ENCODE measurements at places on chromosomes 4 and X.

GRCh38 chrX:71996826-71997225 lies 86.2 kb downstream of the NHSL2 start:
- peak; percentile 51 for DNase-seq

GRCh38 chrX:48532161-48532560 lies 7.4 kb upstream of the TBC1D25 start:
- DNase-seq = no peak

- peak; percentile 24 for DNase-seq
Measured at GRCh38 chrX:68440940-68441339, 7.6 kb upstream of the OPHN1 start.

DNA sequence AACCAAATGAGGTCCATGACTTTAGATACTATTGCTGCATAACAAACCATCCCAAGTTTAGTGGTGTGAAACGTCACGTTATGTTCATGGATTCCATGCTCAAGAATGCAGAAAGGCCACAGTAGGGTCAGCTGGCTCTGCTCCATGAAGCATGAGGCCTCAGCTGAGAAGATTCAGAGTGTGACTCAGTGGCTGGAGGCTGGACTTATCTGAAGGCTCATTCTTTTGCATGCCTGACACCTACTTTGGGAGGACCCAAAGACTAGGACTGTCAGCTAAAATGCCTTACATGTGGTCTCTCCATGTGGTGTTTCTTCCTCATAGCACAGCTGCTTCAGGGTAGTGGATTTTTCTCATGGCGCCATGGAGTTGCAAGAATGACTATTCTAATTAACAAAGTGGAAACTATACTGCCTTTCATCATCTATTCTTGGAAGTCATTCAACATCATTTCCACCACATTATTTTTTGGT lies 11.5 kb upstream of the CCDC149 start:
- DNase-seq = peak; percentile 95

DNA sequence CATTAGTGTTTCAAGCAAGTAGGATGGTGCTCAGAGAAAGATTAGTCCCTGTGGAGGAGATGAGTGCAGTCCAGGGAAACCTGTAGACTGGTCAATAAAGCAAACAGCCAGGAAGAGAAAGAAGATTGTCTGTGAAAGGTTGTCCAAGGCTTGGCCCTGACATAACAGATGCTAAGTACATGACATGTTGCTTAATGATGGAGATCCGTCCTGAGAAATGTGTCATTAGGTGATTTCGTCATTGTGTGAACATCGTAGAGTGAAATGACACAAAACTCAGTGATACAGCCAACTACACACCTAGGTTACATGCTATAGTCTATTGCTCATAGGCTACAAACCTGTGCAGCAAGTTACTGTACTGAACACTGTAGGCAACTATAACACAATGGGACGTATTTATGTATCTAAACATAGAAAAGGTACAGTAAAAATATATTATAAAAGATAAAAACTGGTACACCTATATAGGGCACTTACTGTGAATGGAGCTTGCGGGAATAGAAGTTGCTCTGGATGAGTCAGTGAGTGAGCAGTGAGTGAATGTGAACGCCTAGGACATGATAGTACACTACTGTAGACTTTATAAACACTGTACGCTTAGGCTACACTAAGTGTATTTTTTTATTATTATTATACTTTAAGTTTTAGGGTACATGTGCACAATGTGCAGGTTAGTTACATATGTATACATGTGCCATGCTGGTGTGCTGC lies 9.0 kb upstream of the PRSS48 start:
- no peak for DNase-seq

- no peak for DNase-seq
Measured at GRCh38 chrX:106404512-106404911, 207.3 kb upstream of the RADX start.

DNA sequence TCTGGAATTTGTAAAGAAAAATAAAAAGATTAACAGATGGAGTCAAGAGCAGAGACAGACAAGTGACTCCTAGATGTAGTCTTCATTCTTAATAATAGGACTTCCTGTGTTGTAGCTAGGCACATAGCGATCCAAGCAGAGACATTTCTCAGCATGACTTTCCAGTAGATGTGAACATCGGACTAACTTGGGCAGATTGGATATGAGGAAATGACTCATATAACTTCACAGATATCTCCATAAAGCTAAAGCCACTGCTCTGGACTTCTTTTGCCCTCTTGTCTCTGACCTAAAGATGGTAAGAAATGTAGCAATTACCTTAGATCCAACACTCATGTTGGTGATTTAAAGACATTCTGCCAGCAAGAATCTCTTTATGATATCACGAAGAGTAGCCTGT lies 131.7 kb downstream of the EPHA5 start:
- DNase-seq = no peak

- DNase-seq = no peak
Measured at GRCh38 chr4:73272816-73273215, 14.2 kb upstream of the ANKRD17 start.

- DNase-seq = no peak
Measured at GRCh38 chrX:73561801-73562200, 1.2 kb upstream of the CHIC1 start.

- no peak for DNase-seq
Measured at GRCh38 chr4:77225022-77225421, 68.0 kb downstream of the CCNG2 start.

DNA sequence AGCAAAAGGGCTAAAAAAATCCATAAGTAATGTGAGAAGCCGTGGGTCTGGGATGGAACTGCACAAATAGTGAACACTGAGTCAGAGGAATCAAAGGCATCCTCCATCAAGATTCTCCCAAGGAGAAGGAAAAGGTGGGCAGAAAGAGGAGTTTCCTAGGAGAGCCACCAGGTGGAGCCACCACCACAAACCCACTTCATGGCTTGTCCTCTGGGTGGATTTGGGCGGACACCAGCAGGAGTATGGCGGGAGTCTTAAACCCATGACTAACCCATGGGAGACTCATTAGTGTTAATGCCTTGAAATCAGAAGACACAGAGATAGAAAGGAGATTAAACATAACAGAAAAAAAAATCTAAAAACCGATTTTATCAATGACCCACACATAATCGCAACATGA lies 147.7 kb downstream of the SH3KBP1 start:
- peak; percentile 76 for DNase-seq

DNA sequence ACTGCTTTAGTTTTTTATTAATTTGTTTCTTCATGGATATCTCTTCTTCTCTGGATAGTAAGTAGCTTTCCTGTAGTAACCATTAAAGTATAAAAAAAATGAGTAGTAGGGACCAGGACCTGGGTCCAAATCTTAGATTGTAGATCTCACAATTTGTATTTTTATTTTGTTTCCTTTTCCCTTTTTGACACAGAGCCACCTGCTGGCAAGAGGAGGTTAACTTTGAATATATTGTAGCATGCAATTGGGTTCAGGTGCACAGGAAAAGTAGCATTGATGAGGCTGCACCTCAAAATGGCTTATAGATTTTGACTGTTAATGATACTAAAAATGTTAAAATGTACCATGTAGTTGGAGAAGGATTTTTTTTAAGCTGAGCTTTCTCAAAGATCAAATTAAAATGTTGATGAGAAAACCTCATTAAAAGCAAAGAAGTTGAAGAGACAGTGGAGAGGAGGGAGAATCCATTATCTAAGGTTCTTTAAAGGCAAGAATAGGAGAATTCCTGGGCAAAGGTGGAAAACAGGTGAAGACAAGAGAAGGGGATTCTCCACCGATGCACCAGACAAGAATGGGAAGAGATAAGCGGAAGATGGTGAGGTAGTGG lies 48.3 kb upstream of the HPGDS start:
- DNase-seq = peak; percentile 8

- no peak for DNase-seq
Measured at GRCh38 chrX:131279617-131280016, 9.5 kb downstream of the IGSF1 start.

DNA sequence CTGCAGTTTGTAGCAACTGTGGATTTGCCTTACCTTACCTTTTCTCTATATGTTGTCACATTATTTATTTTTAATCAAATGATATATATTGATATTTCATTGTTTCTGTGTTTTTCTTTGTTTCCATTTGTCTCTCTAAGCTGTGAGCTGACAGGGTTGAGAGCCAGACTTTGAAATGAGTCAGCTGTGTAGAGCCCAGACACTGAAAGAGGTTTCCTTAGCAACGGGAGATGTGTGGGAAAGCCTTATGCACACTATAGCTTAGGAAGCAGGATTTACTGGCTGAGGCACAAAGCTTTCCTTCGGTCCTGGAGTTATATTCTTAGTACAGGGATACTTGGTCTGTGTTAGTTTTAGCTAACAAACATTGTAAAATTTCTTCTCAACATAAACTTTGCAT lies 192.2 kb downstream of the FGF13 start:
- DNase-seq = no peak

GRCh38 chrX:13985697-13986435 lies 43.8 kb downstream of the GEMIN8 start:
- DNase-seq = no peak

- DNase-seq = no peak
Measured at GRCh38 chr4:144788469-144788868, 142.5 kb downstream of the HHIP start.

GRCh38 chr4:26670903-26671537 lies 87.1 kb downstream of the TBC1D19 start:
- no peak for DNase-seq
